ENCODE measurements at places on chromosomes 12 and 14.

- DNase-seq: peak; percentile 36
Measured at GRCh38 chr12:52052468-52053186, 1.4 kb downstream of the NR4A1 start.

DNA sequence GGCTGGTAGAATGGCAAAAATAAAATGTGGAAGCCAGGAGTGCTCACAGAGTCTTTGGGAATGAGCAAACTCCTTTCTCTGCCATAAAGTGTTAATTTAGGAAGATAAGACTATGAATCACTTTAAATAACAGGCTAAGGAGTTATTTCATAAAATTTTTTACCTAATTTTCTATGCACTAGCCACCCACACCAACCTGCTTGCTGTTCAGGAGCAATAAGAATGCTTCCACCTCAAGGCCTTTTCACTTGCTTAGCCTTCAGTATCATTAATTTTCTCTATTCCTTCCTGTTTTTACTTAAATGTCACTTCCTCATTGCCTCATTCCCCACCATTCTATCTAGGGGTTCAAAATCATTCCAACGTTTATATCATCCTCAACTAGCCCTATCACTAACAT, 326.8 kb downstream of the CCER1 start:
- no peak for DNase-seq

DNA sequence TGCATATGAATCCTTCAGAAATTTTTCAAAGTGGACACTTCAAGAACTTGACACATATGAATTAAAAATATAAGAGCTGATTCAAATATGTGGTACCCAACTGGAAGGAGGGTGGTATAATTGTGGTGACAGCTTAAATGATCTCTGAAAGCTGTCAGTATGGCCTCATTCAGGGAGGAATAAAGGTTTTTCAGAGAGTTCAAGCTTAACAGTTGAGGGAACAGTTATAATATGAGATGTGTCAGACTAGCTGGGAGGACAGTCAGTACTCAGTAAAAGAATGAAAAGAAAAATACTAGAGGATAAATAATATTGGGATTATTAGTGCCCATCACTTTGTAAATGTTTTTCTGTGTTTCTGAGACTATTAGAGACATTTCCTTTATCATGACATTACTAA, 277.5 kb downstream of the RASSF9 start:
- no peak for DNase-seq

- DNase-seq: no peak
Measured at GRCh38 chr12:64252681-64253080, 30.6 kb upstream of the KICS2 start.

DNA sequence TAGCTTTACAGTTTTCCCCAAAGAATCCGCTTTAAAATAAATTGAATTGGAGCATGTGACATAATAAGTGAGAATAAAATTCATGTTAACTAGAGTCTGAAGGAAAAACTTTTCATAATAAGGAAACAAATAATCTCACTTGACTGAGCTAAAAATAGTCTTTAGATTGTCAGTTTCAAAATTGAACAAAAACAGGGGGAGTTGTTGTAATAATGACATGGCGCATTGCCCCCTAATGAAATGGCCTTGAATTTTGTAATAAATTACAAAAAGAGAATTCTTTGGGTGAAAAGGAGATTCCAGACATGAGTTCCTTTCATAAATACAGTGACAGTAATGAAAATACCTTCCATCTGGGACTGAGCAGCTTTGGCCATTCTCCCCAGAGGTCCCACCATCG, 178.6 kb downstream of the EFCAB11 start:
- no peak for DNase-seq

- no peak for DNase-seq
Measured at GRCh38 chr12:10097521-10097920, 1.3 kb downstream of the CLEC1A start.
